ENCODE measurements at places on chromosomes 7 and 10. TPM values are rescaled to one million over a fixed set of nuclear protein-coding genes. Genes with fewer than 3 reads are reported as not detected.

- no peak overlapping the region for H3K4me3 ChIP-seq
- H3K27me3 ChIP-seq: no peaks in the 10 kb centered on the region
- no peak overlapping the region for H3K27ac ChIP-seq
- H3K4me1 ChIP-seq: no peaks in the 10 kb centered on the region
Observed at GRCh38 chr10:70660722-70661121, 11.6 kb upstream of the ADAMTS14 start.

Gene DCLRE1A
- total RNA-seq: 16.1 TPM

DNA sequence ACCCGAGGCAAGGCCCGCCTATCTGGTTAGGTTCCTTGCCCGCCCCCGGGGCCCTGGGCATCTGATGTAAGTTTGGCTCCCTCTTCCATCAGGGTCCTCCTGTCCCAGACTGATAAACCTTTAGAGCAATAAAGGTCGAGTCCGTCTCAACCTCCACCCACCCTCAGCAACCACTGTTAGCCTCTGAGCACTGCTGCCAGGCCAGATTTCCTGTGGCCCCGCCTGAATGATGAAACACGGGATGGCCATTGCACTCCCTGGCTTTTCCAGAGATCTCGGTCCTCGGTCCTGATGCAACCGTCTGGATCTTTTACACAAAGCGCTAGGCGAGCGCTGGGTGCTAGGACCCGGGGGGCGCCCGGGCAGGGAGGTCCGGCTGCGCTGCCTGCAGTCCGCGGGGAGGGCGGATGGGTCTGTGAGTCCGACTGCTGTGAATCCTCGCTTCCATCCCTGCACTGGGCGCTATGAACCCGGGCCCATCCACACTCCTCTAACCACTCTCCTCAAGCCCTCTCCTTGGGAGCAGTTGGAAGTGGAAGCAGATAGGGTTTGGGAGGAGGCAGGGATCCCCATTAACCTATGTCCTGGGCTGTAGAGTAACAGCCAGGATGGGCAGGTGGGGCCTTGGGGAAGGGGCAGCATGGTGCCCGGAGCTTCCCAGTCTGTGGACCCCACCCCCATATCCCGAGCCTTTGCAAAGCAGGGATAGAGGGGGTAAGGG lies 875 bp upstream of the DDIT4 start:
- peak overlapping the region; percentile 97 for H3K27ac ChIP-seq
- no peaks in the 10 kb centered on the region for H3K36me3 ChIP-seq
- H3K27me3 ChIP-seq: no peaks in the 10 kb centered on the region
- H3K4me1 ChIP-seq: peaks cover 5% of the 10 kb centered on the region
- peak; percentile 95 for DNase-seq
- H3K4me3 ChIP-seq: peak overlapping the region; percentile 97

- no peaks in the 10 kb centered on the region for H3K36me3 ChIP-seq
- no peak overlapping the region for H3K27ac ChIP-seq
- no peaks in the 10 kb centered on the region for H3K27me3 ChIP-seq
- H3K4me3 ChIP-seq: no peak overlapping the region
- H3K4me1 ChIP-seq: no peaks in the 10 kb centered on the region
Observed at GRCh38 chr7:135517060-135517459, 7.2 kb upstream of the CNOT4 start.

Gene HGF
- total RNA-seq: 3.6 TPM

DNA sequence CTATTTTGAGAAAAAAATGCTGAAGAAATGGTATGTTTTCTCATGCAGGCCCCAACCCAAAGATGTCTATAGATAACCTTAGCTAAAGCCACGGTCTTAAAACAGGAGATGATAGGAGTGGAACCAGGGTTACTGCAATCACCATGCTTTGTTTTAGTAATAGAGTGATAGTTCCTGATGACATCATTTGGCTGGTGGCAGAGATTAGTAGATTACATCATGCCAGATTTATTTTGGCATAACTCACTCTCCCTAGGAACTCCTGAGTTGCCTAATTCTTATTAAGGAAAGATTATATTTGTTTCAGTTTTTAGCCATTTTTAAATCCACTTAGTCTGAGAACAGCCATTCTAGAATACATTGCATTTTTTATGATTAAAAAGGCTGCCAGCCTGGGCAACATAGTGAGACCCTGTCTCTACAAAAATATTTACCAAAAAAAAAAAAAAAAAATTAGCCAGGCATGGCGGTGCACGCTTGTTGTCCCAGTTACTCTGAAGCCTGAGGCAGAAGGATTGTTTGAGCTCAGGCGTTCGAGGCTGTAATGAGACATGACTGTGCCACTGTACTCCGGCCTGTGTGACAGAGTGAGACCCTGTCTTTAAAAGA lies 17.8 kb downstream of the ENO4 start:
- H3K27me3 ChIP-seq: no peaks in the 10 kb centered on the region
- no peak for DNase-seq
- no peak overlapping the region for H3K27ac ChIP-seq
- no peaks in the 10 kb centered on the region for H3K4me1 ChIP-seq

DNA sequence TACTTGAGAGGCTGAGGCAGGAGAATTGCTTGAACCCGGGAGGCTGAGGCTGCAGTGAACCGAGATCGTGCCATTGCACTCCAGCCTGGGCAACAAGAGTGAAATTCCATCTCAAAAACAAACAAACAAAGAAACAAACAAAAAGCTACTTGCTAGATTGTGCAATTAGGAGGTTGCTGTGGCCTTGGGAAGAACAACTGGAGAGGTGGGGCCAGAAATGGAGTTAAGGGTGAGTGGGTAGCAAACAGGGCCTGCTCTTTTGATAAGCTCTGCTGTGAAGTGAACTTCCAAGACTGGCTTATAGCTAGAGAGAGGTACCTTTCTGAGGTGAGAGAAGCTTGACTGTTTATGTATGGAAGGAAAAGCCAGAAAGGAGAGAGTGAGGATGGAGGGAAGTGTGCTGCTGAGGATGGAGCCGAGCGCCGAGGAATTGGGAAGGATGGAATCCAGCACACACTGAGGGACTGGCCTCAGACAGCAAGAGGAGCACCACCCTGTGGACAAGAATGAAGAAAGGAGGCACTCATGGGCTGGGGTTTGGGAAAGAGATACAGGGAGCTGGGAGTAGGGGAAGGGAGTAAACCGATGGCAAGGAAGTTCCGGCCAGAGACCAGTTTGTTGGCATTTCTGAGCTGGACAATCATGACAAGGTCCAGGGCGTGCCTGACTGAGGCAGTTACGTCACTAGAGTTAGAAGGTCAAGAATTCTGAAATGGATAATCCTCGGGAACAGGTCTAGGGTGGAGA lies 7.0 kb upstream of the RPEL1 start:
- H3K27me3 ChIP-seq: no peaks in the 10 kb centered on the region
- DNase-seq: no peak
- no peak overlapping the region for H3K4me3 ChIP-seq
- H3K36me3 ChIP-seq: no peaks in the 10 kb centered on the region
- H3K27ac ChIP-seq: no peak overlapping the region

Gene CLIP2
- total RNA-seq: 41.8 TPM

Gene C10orf95
- 0.21 TPM for total RNA-seq

Gene CACNB2
- 30.0 TPM for total RNA-seq

Gene C7orf57
- not detected for total RNA-seq

Gene HOXA2
- not detected for total RNA-seq

DNA sequence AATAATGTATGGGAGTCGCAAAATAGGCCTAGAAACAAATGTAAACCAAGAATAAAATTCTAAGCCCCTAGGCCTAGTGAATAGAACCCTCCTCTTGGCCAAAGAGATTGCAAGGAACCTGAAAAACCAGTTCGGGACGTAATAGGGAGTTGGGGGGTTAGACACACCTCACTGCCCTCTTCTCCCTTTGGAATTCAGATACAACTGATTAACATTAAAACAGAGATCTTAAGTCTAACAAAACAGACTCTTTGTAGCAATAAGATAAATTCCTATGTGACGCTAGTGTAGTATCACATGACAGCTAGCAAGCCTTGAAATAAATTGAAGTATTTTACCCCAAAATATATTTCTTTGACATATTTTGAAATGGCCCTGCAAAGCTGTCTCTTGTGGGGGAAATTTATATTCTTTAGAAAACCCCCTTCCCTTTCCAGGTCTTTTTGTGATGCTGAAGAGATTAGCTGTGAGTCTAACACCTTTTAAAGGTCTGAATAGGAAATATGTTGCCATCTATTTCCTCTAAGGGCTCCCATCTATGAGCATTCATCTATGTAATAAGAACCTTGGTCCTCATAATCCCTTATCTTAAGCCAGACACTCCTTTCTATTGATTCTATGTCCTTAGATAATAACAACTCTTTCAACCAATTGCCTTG lies 623.4 kb upstream of the NRG3 start:
- H3K4me1 ChIP-seq: no peaks in the 10 kb centered on the region
- H3K36me3 ChIP-seq: no peaks in the 10 kb centered on the region
- no peaks in the 10 kb centered on the region for H3K27me3 ChIP-seq
- DNase-seq: no peak
- H3K27ac ChIP-seq: no peak overlapping the region

- no peak overlapping the region for H3K27ac ChIP-seq
- no peak overlapping the region for H3K4me3 ChIP-seq
- DNase-seq: no peak
- no peaks in the 10 kb centered on the region for H3K4me1 ChIP-seq
Observed at GRCh38 chr7:80847027-80847426, 71.8 kb downstream of the SEMA3C start.

Gene GFRA1
- total RNA-seq: 75.1 TPM

DNA sequence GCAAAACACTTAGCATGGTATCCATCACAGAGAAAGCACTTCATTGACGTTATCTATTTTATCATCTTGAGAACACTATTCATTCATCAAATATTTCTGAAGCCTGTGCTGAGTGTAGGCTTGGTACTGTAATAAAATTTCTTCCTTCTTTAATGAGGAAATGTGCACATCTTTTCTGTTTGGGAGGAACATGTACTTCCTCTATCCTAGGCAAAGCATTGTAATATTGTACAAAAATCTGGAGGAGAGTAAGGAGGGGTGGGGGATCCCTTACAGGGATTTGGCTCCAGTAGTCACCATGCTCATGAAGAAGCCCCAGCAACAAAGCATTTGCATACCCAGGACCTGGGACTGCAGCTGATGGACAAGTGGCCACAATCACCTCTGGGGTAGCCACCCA lies 39.9 kb upstream of the SORCS3 start:
- DNase-seq: no peak
- H3K36me3 ChIP-seq: no peaks in the 10 kb centered on the region
- no peak overlapping the region for H3K27ac ChIP-seq
- H3K4me1 ChIP-seq: no peaks in the 10 kb centered on the region
- H3K27me3 ChIP-seq: no peaks in the 10 kb centered on the region

- no peak overlapping the region for H3K27ac ChIP-seq
- H3K4me3 ChIP-seq: no peak overlapping the region
- no peaks in the 10 kb centered on the region for H3K27me3 ChIP-seq
- DNase-seq: no peak
- no peaks in the 10 kb centered on the region for H3K36me3 ChIP-seq
- no peaks in the 10 kb centered on the region for H3K4me1 ChIP-seq
Observed at GRCh38 chr10:37703833-37704382, 153.5 kb downstream of the ZNF248 start.

Gene NUTM2B
- total RNA-seq: not detected

Gene CDHR3
- total RNA-seq: 5.9 TPM

Gene GPR85
- 1.0 TPM for total RNA-seq

Gene HOXA9
- 19.7 TPM for total RNA-seq

- peak overlapping the region; percentile 53 for H3K27ac ChIP-seq
- DNase-seq: no peak
- no peak overlapping the region for H3K4me3 ChIP-seq
- peaks cover 4% of the 10 kb centered on the region for H3K4me1 ChIP-seq
- H3K36me3 ChIP-seq: no peaks in the 10 kb centered on the region
- no peaks in the 10 kb centered on the region for H3K27me3 ChIP-seq
Observed at GRCh38 chr7:16026253-16027020, 340.0 kb upstream of the MEOX2 start.

GRCh38 chr7:75889826-75890225 lies 11.0 kb downstream of the RHBDD2 start:
- H3K4me3 ChIP-seq: no peak overlapping the region
- no peak for DNase-seq
- H3K4me1 ChIP-seq: no peaks in the 10 kb centered on the region
- H3K27me3 ChIP-seq: no peaks in the 10 kb centered on the region
- H3K36me3 ChIP-seq: no peaks in the 10 kb centered on the region

Gene LIPF
- 0.88 TPM for total RNA-seq

DNA sequence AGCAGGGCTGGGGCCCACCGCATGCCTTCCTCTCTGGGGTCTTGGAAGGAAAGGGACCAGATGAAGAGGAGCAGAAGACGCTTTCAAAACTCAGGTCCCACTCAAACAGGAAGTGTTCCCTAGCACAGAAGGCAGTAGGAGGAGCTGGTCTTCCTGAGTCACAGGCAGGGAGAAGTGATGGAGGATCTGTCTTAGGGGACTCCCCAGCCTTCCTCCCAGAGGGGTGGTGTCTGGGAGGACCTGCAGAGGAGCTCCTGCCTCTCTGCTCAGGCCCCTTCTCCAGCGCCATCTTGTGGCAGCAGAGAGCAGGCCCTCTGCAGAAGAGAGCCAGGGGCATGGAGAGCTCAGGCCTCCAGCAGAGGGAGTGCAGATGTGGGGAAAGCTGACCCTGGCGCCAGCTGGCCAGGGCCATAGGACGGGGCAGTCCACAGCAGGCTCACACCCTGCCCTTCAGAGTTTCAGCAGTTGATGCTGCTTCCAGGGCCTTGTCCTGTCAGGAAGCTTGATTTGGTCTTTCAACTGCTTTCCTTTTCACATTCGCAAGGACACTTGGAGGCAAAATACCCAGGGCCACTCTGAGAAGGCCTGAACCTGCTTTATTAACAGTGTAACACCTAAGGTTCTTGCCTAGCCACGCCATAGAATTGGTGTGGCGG lies 62.2 kb upstream of the TARP start:
- no peaks in the 10 kb centered on the region for H3K27me3 ChIP-seq
- no peaks in the 10 kb centered on the region for H3K4me1 ChIP-seq
- DNase-seq: peak; percentile 65
- H3K36me3 ChIP-seq: no peaks in the 10 kb centered on the region

DNA sequence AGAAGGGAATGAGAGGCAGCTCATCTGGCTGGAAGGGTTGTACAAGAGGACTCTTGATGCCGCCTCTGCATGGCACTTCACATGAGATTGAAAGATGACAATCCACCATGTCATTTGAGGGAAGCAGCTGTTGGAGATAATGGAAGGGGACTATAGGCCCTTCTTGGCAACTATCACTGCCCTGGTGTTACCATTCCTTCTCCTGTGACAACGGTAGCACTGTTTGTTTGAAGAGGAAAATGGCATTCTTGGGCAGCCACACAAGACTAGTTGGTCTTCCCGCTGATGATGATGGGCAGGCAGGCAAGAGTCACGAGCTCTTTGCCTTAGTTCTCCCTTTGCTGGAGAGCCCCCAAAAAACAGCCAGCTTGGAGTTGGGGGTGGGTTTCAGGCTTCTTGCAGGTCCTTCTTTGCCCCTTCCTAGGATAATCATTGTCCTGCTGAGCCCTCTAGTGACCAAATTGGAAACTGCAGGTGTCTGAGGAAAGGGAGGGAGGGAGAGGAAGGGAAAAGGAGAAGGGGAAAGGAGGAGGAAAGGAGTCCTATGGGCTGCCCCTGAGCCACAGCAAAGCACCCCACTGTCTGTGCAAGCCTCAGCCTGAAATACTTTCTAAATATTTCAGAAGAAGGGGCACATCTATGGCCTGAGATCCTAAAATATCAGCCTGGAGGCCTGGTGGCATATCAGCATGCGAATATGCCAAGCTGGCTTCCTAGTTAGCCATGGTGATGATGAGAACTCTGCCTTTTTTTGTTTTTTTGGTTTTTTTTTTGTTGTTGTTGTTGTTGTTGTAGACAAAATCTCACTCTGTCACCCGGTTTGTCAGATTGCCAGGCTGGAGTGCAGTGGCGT lies 165.6 kb upstream of the KMT2E start:
- no peak overlapping the region for H3K4me3 ChIP-seq
- no peaks in the 10 kb centered on the region for H3K27me3 ChIP-seq
- H3K27ac ChIP-seq: no peak overlapping the region
- no peaks in the 10 kb centered on the region for H3K36me3 ChIP-seq

- DNase-seq: no peak
- no peaks in the 10 kb centered on the region for H3K4me1 ChIP-seq
- no peaks in the 10 kb centered on the region for H3K36me3 ChIP-seq
- H3K27me3 ChIP-seq: no peaks in the 10 kb centered on the region
Observed at GRCh38 chr10:93080350-93081046, 6.8 kb downstream of the CYP26A1 start.

Data from uterus (tissue), 4 donors.